ENCODE measurements at places on chromosomes 2 and 18. TPM values are rescaled to one million over a fixed set of nuclear protein-coding genes. Genes with fewer than 3 reads are reported as not detected.

DNA sequence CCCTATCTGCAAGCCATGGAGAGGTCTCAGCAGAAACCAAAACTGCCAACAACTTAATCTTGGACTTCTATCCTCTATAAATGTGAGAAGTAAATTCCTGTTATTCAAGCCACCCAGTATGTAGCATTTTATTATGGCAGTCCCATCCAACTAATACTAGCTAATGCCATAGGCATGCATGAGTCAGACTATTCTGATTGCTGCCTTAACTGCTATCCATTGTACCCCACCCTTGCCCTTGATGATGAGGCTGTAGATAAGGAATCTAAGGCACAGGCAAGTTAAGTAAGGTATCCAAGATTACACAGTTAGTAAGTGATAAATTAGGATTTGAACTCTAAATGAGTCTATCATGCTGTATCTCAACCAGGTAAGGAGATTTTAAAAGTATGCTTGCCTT is 223.0 kb downstream of the UBE2E3 start:
- no peak for DNase-seq

- DNase-seq, result no peak
These were observed 467.0 kb upstream of the PKDCC start for GRCh38 chr2:41580806-41581205.

The XDH gene
- 0.78 TPM for total RNA-seq

The SPDYA gene
- total RNA-seq, result 0.26 TPM

DNA sequence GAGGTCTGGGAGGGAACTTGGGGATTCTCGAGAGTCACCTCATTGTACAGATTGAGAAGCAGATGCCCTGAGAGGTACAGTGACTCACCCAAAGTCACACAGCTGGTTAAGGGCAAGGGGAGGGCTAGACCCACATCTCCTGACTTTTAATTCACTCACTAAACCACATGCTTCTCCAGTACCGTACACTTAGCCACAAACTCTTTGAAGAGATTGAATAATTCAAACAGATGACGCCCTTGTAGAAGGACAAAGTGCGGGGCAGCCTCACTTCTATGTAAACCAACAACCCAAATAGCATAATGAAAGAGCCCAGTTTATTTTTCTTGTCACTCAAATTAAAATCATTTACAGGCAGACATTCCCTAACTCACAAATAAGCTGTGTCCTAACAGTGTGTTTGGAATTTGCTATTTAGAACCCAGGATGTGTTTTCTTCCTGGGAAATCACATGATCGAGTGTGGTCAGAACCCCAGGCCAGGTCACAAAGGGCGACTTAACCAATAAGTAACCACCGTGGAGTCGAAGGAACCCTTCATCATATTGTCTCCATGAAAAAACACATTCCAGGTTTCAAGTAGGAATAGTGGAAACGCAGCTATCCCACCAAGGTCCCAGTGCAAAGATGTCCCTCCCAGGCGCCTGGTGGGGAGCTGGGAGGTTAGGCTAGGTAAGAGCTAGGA is 35.8 kb upstream of the PTPN4 start:
- no peak for DNase-seq

DNA sequence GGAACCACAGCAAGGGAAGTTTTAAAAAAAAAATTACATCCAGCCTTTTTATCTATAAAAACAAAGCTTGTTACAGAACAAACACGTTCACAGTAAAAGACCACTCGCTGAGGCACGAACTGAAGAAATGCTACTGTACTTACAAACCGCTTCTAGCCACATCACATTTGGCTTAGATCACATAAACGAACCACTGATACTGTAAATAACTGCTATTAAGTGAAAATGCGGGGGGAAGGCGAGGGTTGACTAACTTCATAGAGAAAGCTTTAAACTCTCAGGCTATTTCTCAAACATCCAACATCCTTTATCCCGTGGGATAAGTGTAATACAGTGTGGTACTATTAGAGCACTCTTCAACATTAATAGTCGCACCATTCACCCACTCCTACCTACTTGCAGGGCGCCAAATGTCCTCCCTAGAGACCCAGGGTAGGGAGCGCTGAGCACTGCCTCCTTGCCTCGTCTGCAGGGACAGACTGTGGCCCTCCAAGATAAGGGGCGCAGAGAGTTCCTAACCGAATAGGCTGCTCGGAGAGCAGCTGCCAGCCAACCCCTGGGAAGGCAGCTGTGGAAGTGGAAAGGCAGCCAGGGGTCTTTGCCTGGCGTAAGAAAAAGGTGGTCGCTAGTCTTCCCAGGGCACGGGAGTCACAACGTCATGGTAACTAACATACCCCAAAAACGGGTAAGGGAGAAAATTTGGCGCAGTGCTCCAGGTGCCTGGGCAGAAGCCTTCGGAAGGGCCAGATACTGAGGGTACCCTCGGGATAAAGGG is 854 bp downstream of the GPR155 start:
- peak; percentile 53 for DNase-seq

The SERPINB13 gene
- not detected for total RNA-seq

The KCNG3 gene
- 6.9 TPM for total RNA-seq

- no peak for DNase-seq
These were observed 147.8 kb downstream of the EN1 start for GRCh38 chr2:118699447-118700175.

The KLHL29 gene
- total RNA-seq, result 4.0 TPM

The IMPACT gene
- total RNA-seq, result 20.1 TPM

The STON1 gene
- total RNA-seq, result 24.1 TPM

DNA sequence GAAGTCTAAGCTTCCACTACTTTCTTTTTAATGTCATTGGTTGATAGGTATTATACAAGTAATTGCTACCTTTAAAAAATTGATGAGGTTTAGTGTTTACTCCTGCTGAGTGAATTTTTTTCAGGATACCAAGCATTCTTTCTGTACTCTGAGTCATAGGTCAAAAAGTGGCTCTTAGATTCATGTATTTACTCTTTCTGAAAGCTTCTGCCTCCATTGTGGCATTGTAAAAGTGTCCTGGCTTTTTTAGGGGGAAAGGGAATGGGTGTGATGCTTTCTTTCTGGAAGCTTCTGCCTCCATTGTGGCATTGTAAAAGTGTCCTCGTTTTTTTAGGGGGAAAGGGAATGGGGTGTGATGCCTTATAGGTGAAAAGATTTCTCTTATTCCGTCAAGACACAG is 286.5 kb downstream of the LPIN1 start:
- no peak for DNase-seq

- DNase-seq, result no peak
These were observed 21.4 kb upstream of the PLEKHM3 start for GRCh38 chr2:208046686-208047085.

DNA sequence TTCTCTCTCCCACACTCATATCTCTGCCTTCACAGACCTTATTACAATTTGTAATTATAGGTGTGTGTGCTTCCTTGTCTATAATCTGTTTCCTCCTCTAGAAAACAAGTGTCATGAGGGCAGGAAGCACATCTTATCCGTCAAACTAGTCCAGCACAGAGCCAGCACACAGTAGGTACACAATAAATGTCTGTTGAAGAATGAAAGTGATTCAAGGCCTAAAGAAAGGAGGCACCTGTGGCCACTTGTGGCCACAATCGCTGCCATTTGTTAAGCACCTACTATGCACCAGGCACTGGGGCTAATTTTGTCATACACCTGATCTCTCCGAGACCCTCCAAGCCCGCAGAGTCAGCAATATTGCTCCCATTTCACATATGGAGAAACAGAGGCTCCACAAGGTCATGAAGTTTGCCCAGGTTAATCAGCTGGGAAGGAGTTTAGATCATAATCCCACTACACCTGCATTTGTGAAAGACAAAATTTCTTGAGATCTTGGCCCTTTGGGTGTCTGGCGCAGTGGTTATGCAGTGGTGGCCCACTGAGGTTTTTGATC is 78.4 kb downstream of the TNS1 start:
- DNase-seq, result no peak

- DNase-seq, result no peak
These were observed 368.8 kb downstream of the NUP35 start for GRCh38 chr2:183493040-183493439.

The NT5C1B gene
- total RNA-seq, result not detected

- no peak for DNase-seq
These were observed 17.1 kb downstream of the RNF144A start for GRCh38 chr2:6934345-6934744.

GRCh38 chr2:120439637-120440384 is 93.9 kb downstream of the INHBB start:
- no peak for DNase-seq

The CFC1B gene
- total RNA-seq, result not detected

The CDH7 gene
- not detected for total RNA-seq

The C2orf80 gene
- not detected for total RNA-seq

The C2orf66 gene
- total RNA-seq, result 0.33 TPM

DNA sequence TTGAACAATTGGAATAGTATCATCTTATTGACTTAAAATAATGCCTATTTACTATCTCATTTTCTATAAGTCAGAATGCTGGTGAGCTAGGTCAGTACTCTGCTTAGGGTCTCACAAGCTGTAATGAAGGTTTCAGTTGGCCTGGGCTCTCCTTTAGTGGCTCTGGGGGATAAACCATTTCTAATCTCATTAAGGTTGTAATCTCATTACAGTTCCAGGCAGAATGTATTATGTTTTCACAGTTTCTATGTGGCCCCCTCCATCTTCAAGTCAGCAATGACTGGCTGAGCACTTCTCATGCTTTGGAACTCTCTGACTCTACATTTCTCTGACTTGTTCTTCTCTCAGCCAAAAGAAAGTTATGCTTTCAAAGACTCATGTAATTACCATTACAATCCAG is 163.1 kb downstream of the CCDC178 start:
- no peak for DNase-seq

The CIDEA gene
- total RNA-seq, result 56.7 TPM

The TMEM87B gene
- 14.8 TPM for total RNA-seq

- no peak for DNase-seq
These were observed 104.8 kb downstream of the COLEC12 start for GRCh38 chr18:395456-396250.

The IL37 gene
- not detected for total RNA-seq

DNA sequence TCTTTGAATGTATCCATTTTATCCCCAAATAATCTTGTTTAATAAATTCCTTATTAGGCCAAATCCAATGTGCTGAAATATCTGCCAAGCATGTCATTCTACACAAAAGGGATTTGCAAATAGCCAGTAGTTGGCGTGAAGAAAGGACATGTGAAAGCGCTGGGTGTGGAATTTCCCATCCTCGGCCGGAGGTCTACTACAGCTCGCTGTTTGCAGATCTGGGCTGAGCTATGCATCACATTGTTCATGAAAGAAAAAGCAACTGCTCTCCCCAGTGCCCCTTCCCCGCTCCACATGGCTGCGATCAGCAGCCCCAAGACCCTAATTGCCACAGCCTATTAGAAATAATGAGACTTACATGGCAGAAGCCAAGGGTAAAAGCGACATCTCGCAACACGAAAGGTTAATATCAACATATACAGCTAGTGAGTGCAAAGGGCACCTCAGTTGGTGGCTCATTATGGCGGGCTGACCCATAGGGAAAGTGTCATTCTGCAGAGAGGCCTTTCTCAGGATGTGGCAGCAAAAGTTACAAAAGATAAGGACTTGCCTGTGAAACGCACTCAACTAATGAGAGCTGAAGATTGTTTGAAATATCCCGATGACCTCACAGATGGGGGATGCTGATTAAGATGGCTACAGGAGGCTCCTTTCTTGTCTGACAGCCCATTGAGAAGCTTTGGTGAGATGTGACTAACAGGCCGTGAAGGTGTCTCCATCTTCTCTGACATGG is 126.9 kb upstream of the CYP1B1 start:
- DNase-seq, result no peak

GRCh38 chr2:85134255-85134895 is 1.2 kb downstream of the TCF7L1 start:
- peak; percentile 23 for DNase-seq

The ASB18 gene
- total RNA-seq, result not detected

The FAM161A gene
- total RNA-seq, result 3.0 TPM

The IL36B gene
- total RNA-seq, result not detected

DNA sequence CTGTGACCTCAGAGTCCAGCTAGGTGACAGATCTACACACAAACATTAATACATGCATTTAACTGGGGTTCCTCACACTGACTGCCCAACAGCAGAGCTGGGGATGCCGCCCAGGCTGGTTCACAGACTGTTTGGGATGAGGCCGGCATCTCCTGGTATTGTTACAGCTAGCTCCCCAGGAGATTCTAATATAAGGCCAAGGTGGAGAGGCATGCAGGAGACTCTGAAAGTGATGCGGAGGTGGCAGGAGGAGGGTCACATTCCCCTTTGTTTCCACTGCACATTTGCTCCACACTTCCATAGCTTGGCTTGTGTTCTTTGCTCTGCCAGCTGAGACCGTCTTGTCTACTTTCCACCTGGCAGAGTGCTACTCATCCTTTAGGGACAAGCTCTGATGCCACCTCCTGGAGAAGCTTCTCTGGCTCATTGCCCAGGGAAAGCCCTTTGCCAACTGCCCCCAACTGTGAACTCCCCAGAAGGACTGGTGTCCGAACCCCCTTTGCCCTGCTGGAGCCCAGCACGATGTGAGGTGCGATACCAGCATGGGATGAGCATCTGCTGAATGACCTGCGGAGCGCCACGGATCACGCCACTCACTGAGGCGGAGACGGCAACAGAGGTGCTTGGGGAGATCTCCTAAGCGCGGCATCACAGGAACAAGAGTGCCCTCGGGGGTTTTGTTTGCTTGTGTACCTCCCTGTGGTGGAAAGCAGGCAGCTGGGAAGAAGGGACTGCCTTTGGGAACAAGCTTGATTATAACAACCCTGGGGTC is 88.8 kb downstream of the UXS1 start:
- DNase-seq, result no peak

The MRO gene
- total RNA-seq, result 0.26 TPM

The LHCGR gene
- total RNA-seq, result not detected

DNA sequence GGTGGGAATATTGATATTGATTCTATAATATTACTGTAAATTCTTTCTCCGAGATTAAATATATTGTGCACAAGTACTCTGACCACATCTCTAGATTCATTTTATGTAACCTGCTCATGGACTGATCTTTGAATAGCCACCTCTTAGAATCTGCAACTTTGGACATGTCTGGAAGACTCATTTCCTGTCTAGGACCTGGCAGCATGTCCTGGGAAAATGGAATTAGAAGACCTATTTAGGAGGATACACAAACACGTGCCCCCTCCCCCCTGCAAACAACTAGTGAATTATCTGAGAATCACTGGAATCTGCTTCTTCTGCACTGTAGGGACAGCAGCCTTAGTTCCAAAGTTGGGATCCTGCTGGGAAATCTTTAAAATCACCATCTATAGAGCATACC is 94.1 kb downstream of the UBE2E3 start:
- no peak for DNase-seq

DNA sequence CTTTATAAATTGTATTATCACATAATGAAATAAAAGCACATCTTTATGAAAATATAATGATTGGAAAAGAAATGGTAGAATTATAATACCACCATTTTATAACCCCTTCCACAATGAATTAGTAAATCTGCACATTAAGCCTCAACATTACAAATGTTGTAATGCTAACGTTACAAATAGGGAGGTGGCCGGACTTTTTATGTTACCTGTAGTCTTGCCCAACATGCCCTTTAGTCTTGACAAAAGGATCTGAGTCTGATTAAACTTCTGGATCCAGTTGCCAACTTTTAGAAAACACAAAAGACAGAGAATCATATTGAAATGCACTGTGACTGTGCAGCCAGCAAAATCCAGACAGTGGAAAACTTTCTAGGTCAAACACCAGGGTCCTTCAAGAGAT is 617.3 kb downstream of the KCNJ3 start:
- no peak for DNase-seq

GRCh38 chr2:185466915-185467314 is 271.7 kb upstream of the FSIP2 start:
- no peak for DNase-seq

- no peak for DNase-seq
These were observed 113.6 kb downstream of the CDH2 start for GRCh38 chr18:28063271-28063761.

The DSG1 gene
- total RNA-seq, result under 0.01 TPM

- DNase-seq, result no peak
These were observed 336.2 kb downstream of the CYRIA start for GRCh38 chr2:16329421-16329820.

The NYAP2 gene
- not detected for total RNA-seq
